ENCODE measurements at places on chromosomes 2 and 18.
A peak's percentile ranks its signal among the peaks of the same experiment; 100 is the strongest.

DNA sequence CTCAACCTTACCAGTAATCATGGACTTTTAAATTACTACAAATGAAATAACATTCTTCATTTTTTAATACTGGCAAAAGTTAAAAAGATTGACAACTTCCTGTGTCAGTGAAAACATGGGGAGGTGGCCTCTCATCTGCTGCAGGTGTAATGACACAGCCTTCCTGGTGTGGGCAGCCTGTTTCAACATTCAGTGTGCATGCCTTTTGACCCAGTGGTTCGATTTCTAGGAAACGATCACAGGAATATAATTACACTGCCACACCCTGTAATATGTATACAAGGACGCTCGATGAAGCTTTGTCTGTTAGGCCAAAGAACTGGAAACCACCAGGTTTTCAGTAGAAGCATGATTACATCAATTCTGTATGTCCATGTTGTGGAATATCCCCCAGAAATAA lies 68.7 kb downstream of the MTHFD2 start:
- DNase-seq, result no peak

GRCh38 chr2:86337244-86337835 lies at the start of gene REEP1:
Gene REEP1, minus strand, starts transcription at chr2:86337626. Its CDS starts 116 bp downstream, at chr2:86337510.
- DNase-seq, result peak; percentile 33

- DNase-seq, result no peak
Observed at GRCh38 chr2:189609423-189609816, 28.8 kb upstream of the SLC40A1 start.

- no peak for DNase-seq
Observed at GRCh38 chr2:86631846-86632485, 8.3 kb upstream of the RNF103 start.

DNA sequence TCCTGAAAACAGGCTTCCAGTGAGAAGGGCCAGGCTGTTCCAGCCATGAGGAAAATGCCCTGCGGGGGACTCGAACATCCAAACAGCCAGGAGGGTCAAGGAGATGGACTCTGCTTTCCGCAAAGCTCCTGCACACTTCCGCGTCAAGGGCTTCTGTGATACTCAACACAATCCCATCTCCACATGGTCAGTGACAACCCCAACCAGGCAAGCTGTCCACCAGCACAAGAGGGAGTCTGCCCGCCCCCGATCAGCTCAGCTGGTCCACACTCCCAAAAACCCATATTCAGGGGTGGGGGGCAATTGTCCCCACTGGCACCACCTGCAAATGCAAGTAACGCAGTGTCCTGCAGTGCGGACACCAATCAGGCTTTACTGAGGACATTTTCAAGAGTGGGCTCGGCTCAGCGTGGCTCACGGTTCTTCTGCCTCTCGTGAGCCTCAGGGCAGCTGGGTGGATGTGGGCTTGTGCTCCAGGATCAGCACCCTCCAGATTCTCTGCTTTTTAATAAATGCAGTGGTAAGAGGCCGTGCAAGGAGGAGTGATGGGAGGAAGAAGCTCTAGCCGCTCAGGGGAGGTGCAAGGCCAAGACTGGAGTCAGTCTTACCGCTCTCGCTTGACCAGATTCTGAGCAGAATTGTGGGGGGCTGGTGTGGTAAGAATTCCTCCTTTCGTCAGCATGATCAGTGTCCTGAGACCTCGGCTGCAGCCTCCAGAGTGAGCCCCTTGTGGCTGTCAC lies 19.5 kb upstream of the CIDEA start:
- DNase-seq, result no peak

DNA sequence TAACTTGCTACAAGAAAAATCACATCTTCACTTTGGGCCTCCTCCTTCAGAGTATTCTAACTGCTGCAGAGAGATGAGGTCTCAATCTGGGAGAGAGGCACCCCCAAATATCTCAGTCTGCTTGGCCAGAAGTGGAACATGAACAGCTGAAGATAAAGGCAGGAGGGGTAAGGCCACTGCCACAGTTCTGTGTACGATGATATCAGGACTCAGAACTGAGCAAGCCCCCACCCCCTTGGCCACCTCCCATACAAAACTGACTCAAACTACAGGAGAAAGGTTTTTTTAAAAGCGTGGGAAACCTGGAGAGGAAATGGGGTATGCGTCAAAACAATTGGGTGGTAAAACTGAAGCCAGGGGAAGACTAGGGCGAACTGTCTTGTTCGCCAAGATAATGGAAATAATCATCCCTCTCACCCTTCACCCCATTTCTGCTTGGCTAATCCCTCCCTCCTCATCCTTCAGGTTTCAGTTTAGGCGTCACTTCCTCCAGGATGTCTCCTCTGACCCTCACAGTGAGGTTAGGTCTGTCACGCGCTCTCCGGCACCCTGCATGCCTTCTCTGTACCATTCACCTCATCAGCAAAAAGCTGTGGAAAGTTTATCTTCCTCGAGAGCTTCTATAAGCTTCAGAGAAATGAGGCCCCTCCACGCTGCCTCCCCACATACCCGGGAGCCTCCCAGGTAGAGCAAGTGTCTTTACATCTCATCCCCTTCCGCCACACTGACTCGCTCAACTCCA lies 64.4 kb downstream of the SFXN5 start:
- no peak for DNase-seq

DNA sequence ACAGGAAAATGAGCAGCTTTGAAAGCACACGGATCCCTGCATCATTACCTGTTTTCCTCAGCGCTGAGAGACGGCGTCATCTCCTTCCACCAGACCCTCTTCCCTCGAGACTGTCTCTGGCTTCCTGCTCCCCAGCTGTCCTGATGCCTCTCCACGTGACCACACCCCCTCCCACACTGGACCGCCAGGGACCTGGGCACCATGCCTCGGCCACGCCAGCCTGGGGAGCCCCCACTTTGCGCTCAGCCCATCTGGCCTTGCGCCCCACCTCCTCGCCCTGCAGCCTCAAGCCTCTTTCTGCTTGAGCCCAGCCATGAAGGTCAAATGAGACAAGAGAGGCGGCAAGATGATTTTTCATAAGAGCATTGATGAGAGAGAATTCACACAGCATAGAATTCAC lies 66.0 kb upstream of the ACKR3 start:
- no peak for DNase-seq

- DNase-seq, result peak; percentile 67
Observed at GRCh38 chr2:80496775-80497174, 192.2 kb upstream of the LRRTM1 start.

GRCh38 chr2:201978986-201979385 lies 54.7 kb upstream of the FZD7 start:
- DNase-seq, result peak; percentile 64

GRCh38 chr2:121521359-121521758 lies 9.3 kb upstream of the RNU4ATAC start:
- peak; percentile 40 for DNase-seq

DNA sequence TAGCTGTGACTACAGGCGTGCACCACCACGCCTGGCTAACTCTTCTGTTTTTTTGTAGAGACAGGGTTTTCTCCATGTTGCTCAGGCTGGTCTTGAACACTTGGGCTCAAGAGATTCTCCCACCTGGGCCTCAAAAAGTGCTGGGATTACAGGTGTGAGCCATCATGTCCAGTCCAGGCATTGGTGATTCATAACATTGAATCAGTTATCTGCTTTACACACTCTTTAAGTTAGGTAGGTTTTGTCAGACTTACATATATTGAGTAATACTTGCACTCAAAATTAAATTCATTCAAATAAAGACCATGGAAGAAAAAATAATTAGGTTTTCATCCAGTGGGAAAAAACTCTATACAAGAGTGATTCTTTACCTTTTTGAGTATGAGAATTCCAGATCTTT lies 93.2 kb upstream of the XPO1 start:
- DNase-seq, result no peak

GRCh38 chr18:63590373-63590772 lies 3.2 kb downstream of the SERPINB13 start:
- DNase-seq, result no peak

DNA sequence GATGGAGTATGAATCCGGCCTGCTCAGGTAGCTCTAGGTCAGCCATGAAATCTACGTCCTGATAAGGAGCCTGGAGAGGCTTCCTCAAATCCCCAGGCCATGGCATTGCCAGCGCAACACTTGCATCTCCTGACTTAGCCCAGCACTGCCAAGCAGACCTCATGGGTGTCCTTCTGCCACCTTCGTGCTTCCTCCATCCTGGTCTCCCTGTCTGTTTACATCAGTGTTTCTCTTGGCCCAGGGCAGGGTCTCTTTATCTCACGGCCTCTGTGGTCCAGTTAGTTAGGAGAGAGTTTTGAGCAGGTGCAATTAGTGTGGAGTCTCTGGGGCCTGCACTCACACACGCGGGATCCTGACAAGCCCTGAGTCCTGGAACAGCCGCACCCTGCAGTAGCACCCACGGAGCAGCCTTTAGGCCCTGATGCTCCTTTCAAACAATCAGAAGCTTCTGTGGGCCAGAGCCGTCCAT lies 193.1 kb upstream of the ARL4C start:
- DNase-seq, result no peak

- DNase-seq, result peak; percentile 55
Observed at GRCh38 chr2:39780825-39781600, 2.0 kb upstream of the THUMPD2 start.

DNA sequence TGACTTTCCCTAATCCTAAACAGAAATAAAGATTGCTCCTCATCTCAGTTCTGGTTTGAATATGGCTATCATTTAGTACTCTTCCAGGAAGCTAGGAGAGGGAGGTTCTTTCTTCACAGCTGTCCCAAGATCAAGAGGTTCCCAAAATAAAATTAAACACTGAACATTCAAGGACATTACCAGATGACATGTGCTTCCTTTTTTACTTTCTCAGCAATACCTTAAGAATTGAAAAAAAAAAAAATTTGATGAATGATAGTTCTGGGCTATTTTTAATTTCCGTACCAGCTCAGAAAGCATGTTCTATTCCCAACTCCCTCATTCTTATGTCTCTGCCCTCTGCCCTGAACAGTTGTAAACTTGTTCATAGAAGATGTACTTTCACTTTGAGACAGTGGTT lies 61.7 kb upstream of the MYL1 start:
- DNase-seq, result no peak

GRCh38 chr18:22604986-22605421 lies 187.3 kb upstream of the CTAGE1 start:
- DNase-seq, result no peak

DNA sequence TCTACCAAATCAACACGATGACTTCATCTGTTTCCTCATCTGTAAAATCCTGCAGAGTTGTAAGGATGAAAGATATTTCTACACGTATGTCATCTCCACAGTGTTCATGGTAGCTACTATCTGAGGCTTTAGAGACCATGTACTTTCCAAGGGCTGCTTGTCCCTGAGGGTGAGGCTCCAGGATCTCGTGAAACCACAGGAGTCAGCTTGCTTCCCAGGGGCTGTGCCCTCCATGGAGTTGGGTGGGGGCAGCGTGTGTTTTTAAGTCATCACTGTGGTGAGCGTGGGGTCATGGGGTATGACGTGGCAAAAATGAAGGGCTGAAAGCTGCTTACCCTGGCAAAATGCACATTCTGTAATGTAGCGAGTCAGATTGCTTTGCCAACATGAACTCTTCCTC lies 81.6 kb downstream of the ASAP2 start:
- DNase-seq, result peak; percentile 62

- no peak for DNase-seq
Observed at GRCh38 chr2:8611700-8612099, 70.2 kb upstream of the ID2 start.

DNA sequence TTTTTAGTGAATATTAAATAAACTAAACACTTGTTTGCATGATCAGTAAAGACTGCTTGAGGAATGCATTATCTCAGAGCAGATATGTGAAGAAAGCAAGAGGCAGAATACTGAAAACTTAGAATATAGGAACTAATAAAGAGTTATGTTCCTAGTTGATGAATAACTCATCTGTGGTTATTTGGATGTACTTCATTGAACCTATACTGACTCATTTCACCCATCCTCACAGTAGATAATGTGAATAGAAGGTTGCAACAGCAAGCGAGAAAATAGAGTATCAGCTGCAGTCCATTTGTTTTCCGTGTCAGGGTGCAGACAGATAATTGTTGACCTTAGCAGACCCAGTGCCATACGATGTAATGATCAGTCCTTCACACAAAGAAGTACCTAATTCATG lies 945.7 kb upstream of the LRRTM1 start:
- DNase-seq, result no peak

DNA sequence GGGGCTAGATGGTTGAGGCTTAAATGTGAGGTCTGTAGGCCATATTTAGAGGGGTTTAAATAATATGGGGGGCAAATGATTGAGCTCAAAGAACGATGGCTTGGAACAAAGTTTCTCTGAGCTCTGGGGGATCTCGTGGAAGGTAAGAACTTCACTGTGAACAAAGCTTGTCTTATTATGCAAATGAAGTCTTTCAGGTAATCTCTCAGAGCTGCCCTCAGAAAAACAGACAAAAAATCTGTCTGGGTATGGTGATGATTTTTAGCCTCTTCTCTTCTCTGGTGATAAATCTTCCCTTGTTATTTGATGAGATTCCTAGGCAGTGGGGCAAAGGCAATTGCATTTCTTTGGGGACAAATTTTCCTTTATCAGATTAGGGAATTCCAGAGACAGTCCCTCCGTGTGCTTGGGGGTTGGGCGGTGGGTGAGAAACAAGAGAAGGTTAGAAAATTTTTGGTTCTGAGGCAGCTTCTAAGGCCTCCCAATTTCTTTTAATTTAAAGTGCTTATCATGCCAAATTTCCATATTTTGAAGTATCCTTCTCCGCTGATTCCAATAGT lies 760.4 kb downstream of the TSN start:
- no peak for DNase-seq

DNA sequence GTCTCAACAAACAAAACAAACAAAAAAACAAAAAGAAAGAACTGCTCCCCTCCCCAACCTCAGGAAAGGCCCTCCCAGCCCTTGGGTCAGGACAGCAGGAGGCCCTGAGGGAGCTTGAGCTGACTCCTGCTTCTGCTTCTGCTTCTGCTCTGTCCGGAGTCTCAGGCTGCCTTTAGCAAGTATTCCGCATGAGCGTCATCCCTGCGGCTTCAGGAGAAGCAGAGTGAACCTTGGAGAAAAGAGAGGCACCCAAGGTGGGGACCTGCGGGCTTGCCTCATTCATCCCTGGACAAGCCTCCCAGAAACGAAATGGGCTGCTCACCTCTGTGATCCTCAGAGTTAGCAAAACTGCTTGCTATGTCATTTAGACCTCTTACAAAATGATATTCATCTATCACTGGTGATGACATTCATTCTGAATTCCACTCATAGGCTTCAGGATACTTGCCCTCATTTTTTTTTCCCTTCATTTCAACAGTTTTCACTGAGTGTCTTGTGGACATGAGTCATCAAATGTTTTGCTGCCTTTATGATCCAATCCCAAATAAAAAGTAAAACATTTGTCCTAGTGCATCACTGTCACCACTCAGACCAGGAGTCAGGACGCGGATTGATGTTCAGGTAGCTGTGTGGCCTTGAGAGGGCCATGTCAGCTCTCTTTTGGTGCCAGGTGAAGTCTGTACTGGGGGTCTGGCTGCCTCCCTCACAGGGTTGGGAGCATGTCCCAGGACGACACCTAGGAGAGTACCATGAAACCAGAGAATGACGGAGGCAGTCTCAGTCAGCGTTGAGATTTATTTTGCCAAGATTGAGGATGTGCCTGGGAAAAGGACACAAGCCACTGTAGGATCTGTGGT lies 51.7 kb downstream of the IMPA2 start:
- DNase-seq, result no peak
